Caudate nucleus (tissue), 63 donors: ENCODE measurements at places on chromosomes 2 and 18.
A peak's percentile ranks its signal among the peaks of the same experiment; 100 is the strongest.

DNA sequence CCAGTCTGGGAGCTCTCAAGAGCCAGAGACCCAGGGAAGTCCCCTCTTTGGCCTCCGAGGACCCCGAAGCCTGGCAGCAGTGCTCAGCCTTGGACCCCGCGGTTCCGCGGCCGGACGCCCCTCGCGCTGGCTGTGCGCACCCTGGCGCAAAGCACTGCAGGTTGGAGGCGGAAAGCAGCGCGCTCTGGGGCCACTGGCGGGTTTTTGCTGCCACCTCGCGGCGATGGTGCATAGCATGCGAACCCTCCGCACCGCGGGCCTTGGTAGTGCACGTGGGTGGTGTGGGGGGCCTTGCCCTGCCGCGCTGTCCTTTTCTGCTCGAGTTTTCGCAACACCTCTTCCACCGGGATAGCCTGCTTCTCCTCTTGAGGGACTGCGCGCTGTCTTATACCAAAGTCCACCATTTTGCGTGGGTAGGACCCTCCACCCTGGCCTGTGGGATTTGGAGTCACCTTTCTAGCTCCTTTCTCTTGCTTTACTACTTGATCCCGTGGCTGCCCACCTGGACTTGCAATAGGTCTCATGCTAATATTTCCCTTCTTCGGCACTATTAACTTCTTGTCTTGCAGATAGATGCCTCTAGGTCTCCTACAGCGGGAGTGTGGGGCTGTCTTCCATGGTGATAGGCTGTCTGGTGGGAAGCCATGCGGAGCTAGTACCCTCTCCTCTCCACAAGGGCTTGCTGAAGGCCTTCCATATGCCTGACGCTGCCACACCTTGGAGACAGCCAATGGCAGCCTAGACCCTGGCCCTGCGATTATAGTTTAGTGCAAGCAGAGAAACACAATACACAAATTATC lies 14.3 kb downstream of the SIX3 start:
- no peak for DNase-seq

DNA sequence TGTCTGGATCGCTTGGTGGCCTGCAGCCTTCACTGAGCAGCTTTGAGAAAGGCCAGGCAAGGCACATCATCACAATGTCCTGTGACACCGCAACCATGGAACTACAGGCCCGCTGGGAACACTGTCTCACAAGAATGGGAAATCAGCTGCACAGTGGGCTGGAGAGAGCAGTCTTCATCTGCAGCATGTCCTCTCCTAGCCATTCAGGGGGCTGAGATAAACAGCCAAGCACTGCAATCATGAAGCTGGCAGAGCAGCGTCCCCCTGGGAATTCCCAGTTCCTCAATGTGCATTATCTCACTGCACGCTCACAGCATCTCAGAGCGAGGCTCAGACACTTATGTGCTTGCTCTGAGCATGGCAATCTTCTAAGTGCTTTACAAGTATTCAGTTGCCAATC lies 1.9 kb downstream of the CMPK2 start:
- no peak for DNase-seq

GRCh38 chr2:1793001-1793867 lies 48.9 kb upstream of the PXDN start:
- DNase-seq: no peak

- no peak for DNase-seq
Observed at GRCh38 chr2:176781570-176782217, 430.9 kb upstream of the HNRNPA3 start.

- DNase-seq: no peak
Observed at GRCh38 chr18:64183665-64184064, 34.8 kb upstream of the LINC00305 start.

DNA sequence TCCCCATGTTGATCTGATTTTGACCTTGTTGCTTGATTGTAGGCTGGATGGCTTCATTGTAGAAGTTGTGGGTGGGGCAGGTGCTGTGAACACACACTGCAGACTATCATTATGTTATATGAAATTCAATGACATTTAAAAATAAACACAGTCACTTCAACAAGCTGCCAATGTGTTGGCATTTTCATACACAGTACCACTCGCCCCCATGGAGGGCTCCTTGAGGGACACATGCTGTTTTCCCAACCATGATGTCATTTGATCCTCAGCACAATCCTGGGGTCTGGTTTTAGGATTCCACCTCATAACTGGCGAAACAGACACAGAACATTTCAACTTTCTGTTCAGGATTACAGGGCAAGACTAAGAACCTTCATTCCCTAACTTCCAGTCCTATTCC lies 86.9 kb downstream of the ZCCHC2 start:
- no peak for DNase-seq

GRCh38 chr2:189528617-189529016 lies 52.0 kb downstream of the SLC40A1 start:
- no peak for DNase-seq

GRCh38 chr18:79246309-79247108 lies 149.2 kb upstream of the NFATC1 start:
- DNase-seq: peak; percentile 74

GRCh38 chr2:230849633-230850357 lies 14.9 kb upstream of the ITM2C start:
- no peak for DNase-seq

DNA sequence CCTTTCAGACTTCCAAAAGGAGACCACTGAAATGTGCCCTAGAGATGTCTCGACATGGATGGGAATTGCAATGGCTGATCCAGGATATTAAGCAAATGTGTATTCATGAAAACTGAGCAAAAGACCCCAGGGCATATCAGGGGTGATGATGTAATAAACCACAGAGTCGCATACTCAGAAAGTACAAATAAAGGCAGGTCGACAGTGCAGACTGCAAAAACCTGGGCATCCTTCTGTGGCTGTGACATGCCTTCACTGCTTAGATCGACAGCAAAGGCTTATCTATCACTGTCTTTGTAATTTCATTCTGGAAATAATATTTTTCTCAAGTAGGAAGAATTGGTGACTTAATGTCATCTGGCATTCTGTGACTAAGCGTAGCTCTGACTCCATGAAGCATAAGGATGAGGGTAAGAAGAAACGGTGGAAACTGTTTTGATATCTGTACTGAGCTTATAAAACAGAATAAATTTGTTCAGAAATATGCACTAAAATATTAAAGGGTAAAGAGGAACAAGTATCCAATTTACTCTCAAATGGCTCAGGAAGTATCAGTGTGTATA lies 115.6 kb upstream of the NRP2 start:
- no peak for DNase-seq

DNA sequence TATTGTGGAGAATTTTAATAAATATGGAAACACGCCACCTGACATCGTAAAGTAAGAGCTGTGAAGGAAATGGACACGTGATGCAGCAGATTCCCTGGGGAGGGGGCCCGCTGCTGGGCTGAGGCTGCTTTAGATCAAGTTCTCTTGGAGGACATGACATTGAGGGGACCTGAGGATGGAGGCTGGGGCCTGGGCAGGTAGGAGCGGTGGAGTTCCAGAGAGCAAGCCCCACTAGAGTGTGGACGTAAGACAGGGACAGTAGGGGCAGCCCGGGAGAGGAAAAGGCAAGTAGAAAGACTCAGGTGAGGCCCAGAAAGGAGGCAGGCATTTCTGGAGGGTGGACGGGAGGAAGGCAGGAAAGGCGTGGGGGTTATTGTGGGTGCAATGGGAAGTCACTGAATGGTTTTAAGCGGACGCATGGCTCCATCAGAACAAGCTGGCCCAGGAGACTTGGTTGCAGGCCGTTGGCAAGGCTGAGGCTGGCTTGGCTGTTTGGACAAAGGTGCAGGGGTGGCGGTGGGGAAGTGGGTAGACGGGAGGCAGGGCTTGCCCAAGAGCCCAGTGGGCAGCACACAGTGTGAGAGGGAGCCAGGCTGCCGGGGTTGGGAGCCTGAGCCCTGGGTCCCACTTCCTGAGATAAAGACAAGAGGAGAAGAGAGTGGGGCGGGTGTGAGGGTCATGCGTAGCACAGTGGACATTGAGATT lies 15.7 kb downstream of the SIGLEC15 start:
- DNase-seq: no peak

- DNase-seq: no peak
Observed at GRCh38 chr2:100412881-100413321, 4.6 kb downstream of the CHST10 start.

DNA sequence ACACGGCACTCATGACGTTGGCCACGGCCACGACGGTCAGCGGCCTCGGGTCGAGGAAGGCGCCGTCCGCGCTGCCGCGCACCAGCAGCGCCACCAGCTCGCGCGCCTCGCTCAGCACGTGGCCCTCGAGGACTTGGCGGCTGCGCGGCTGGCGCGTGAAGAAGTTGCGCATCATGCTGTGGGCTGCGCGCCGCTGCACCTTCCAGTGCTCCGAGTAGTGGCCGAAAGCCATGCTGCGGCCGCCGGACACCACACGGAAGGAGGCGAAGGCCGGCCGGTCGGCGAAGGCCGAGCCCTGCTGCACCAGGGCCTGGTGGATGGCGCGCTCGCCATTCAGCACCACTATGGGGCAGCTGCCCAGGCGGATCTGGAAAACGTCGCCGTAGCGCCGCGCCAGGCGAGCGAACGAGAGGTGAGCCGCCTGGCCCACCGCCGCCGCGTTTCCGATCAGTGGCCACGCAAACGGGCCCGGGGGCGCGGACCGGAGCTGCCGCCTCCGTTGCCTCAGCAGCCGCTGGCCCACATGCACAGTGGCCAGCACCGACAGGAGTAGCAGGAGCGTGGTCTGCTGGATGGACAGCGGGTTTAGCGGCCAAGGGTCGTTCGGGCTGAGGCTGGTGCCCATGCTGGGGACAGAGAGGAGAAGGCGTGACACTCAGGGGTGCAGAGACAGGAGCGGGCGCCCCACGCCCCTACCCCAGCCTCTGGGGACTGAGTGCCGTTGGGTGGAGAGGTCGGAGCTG lies 1.0 kb downstream of the CYP1B1 start:
- no peak for DNase-seq

GRCh38 chr2:197538412-197538811 lies 22.5 kb downstream of the MOB4 start:
- DNase-seq: no peak

- no peak for DNase-seq
Observed at GRCh38 chr2:38652431-38653273, 13.3 kb upstream of the GALM start.

GRCh38 chr18:58870130-58870529 lies 5.5 kb downstream of the ZNF532 start:
- no peak for DNase-seq

- DNase-seq: no peak
Observed at GRCh38 chr18:6200204-6200774, 214.4 kb downstream of the L3MBTL4 start.

- DNase-seq: no peak
Observed at GRCh38 chr2:62040926-62041325, 135.5 kb downstream of the COMMD1 start.

- DNase-seq: peak; percentile 35
Observed at GRCh38 chr2:60676706-60677330, 79.2 kb upstream of the PAPOLG start.

- no peak for DNase-seq
Observed at GRCh38 chr2:228417526-228417925, 236.0 kb upstream of the SPHKAP start.

GRCh38 chr2:120204022-120204405 lies 19.2 kb downstream of the TMEM185B start:
- DNase-seq: no peak

DNA sequence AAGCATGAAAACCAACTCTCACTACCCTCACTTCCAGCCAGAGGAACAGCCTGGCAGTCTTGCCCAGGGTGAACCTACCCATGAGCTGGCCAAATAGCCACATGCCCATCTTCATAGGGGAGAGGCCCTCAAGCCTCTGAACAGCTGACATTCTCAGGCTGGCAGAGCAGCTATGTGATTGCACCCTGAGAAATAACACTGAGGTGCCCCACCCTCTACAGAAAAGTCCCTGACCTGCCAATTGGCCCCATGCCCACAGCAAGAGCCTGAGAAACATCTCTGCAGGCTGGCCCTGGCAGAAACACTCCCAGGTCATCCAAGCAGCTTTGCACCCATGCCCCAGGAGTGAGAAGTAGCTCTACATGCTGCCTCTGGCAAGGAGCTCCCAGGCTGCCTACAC lies 127.4 kb upstream of the OTX1 start:
- no peak for DNase-seq

DNA sequence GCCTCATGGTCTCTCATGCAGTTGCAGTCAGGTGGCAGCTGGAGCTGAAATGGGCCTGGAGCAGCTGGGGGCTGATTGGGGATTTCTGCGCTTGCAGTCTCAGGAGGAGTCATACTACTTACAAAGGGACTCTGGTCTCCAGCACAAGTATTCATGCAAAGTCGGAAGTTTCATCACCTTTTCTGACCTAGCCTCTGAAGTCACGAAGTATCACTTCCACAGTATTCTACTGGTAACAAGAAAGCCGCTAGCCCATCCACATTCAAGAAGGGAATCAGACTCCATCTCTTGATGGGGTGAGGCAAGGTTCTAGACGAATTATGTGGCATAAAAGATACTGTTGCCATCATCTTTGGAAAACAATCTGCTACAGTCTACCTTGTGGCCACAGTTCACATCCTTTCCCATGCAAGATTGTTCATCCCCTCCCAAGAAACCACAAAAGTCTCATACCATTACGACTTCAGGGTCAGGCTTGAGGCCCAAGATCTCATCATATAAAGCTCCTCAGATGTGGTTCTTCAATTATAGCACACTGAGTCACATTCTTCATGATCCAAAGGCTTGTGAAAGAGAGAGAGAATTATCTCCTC lies 95.3 kb downstream of the SMC6 start:
- no peak for DNase-seq

- no peak for DNase-seq
Observed at GRCh38 chr2:183214680-183215079, 90.4 kb downstream of the NUP35 start.

DNA sequence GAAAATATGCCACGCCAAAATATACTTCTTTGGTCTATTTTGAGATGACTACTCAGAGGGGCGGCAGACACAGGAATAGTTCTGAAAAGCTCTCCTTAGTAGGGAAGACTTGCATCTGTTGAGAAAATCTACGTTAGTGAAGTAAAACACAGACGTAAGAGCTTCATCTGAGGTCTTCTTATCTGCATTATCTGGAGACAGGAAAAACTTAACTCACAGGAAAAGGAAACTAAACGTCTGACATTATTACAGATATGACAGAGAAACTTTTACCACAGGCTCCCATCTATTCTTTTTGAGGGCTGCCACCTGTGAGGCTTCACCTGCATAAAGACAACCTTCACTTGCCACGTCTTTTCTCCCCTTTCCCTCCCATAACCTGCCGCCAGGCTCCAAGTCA lies 1295.7 kb downstream of the LRP1B start:
- no peak for DNase-seq

DNA sequence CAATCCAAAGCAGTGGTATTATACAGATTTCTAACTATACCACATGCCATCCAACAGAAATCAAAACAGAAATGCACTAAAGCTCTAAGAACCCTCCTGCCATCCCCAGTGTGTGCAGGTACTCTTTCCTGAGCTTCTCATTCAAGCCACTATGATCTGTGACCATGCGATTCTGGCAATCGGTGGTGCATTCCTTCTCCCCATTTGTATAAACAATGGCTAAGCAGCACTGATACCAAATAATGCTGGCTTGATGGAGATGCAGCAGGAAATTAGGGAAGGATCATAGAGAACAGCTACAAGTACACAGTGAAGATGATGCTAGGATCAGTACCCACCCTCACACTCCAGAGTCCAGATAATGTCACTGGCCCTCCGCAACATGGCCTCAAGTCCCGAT lies 51.8 kb downstream of the PPP4R1 start:
- DNase-seq: no peak

GRCh38 chr18:7025194-7025593 lies 92.4 kb downstream of the LAMA1 start:
- no peak for DNase-seq
